Activated CD4-positive, alpha-beta T cell treated with anti-CD3 and anti-CD28 coated beads for 36 hours (primary cell): ENCODE measurements at places on chromosomes 1 and 21. TPM values are rescaled to one million over a fixed set of nuclear protein-coding genes. Genes with fewer than 3 reads are reported as not detected.

GRCh38 chr1:5983361-5984103, 8.7 kb downstream of the NPHP4 start:
- H3K36me3 ChIP-seq = peaks cover 4% of the 10 kb centered on the region
- H3K27ac ChIP-seq = no peak overlapping the region
- H3K4me1 ChIP-seq = no peaks in the 10 kb centered on the region
- no peaks in the 10 kb centered on the region for H3K27me3 ChIP-seq
- no peak overlapping the region for H3K4me3 ChIP-seq
- no peak for DNase-seq

DNA sequence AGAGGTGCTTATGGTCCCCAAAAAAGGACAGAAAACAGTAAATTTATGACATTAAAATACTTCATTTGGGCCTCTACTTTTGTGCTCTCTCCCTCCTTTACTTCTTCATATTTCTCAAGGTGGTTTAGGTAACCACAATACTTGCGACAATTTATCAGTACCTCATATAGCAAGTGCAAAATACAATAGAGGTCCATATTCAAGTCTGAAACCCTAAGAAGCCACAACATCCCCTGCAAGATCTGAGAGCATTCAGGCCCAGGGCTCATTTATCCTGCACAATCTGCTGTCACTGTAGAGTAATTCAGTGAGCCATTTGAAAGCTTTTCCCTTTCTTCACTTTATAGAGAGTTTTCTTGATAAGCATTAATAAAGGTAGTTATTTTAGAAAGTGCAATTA, 24.2 kb upstream of the ATP6V1G3 start:
- H3K27me3 ChIP-seq = no peaks in the 10 kb centered on the region
- no peak for DNase-seq
- H3K36me3 ChIP-seq = peaks cover 10% of the 10 kb centered on the region
- H3K4me3 ChIP-seq = no peak overlapping the region
- H3K4me1 ChIP-seq = peaks cover 46% of the 10 kb centered on the region

Gene CLCA1
- total RNA-seq = not detected

Gene SPEN
- 52.7 TPM for total RNA-seq

Gene S100A2
- total RNA-seq = 3.3 TPM

DNA sequence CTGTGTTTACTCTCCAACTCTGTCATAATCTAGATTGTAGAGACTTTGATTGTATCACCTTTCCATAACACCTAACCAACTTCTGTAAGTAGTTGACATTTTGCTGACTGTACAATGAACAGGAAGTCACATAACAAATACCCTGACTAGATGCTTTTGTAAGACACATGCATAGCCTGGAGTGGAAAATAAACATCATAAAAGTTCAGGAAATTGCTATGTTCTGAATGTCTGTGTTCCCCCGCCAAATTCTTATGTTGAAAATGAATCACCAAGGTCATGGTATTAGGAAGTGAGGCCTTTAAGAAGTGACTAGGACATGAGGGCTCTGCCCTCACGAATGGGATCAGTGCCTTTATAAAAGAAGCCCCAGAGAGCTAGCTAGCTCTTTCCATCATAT, 40.4 kb upstream of the ZSWIM5 start:
- H3K27me3 ChIP-seq = peaks cover 4% of the 10 kb centered on the region
- H3K4me3 ChIP-seq = no peak overlapping the region
- peak overlapping the region; percentile 93 for H3K27ac ChIP-seq
- peak; percentile 24 for DNase-seq
- peaks cover 18% of the 10 kb centered on the region for H3K4me1 ChIP-seq

- no peak for DNase-seq
- no peak overlapping the region for H3K27ac ChIP-seq
- peaks cover 2% of the 10 kb centered on the region for H3K27me3 ChIP-seq
- H3K4me3 ChIP-seq = no peak overlapping the region
- H3K4me1 ChIP-seq = peaks cover 14% of the 10 kb centered on the region
These were observed 100.8 kb downstream of the C1orf21 start for GRCh38 chr1:184487531-184488193.

- H3K27ac ChIP-seq = no peak overlapping the region
- DNase-seq = no peak
- no peak overlapping the region for H3K4me3 ChIP-seq
- no peaks in the 10 kb centered on the region for H3K4me1 ChIP-seq
- H3K36me3 ChIP-seq = no peaks in the 10 kb centered on the region
These were observed 11.9 kb downstream of the PODN start for GRCh38 chr1:53073868-53074311.
